Mammary epithelial cell (primary cell): ENCODE measurements at places on chromosomes 3 and 15.

- DNase-seq = no peak
Measured at GRCh38 chr3:121529308-121529707, 16.5 kb downstream of the POLQ start.

DNA sequence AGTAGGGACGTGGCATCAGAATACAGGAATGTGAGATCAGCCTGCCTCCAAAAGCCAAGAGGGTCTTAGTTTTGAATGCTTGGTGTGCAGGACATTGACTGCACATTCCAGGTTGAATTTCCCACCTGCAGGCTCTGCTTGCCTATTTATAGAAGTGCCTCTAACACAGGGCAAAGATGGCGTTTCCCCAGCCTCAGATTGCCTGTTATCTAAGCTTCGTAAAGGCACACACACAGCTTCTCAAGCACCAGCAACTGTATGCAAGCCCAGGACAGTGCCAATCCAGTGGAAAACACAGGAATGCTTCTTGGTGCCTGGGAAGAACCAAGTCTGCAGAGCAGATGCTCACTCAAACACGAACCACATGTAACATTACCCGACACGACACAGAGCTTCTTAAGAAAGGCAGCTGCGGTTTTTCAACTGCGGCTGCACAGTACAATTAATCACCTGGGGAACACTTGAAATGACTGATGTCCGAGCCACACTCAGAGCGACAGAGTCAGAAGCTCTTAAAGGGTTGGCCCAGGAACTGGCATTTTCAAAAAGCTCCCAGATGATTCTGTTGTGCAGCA, 90.0 kb upstream of the ANKRD34C start:
- no peak for DNase-seq

DNA sequence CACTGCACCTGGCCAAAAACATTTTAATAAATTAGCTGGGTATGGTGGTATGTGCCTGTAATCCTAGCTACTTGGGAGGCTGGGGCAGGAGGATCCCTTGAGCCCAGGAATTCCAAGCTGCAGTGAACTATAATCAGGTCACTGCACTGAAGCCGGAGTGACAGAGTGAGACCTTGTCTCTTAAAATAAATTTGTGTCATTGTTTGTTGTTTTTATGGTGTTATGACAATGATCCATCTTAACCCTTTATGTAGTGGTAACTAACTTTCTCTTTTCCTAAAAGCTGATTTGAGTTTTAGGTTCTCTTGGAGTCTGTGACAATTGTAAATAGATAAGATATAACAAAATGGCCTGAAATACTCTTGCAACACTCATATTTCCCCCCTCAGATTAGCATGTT, 20.7 kb downstream of the FLNB start:
- no peak for DNase-seq

- DNase-seq = no peak
Measured at GRCh38 chr3:11727207-11727606, 83.5 kb upstream of the VGLL4 start.

- DNase-seq = no peak
Measured at GRCh38 chr3:64358853-64359252, 133.6 kb upstream of the PRICKLE2 start.

GRCh38 chr3:186516646-186517045, 27.5 kb downstream of the CRYGS start:
- no peak for DNase-seq

GRCh38 chr3:119408243-119408950, 55.0 kb downstream of the TMEM39A start:
- DNase-seq = no peak

GRCh38 chr15:34732430-34732829, 22.4 kb downstream of the GJD2 start:
- DNase-seq = peak; percentile 48

DNA sequence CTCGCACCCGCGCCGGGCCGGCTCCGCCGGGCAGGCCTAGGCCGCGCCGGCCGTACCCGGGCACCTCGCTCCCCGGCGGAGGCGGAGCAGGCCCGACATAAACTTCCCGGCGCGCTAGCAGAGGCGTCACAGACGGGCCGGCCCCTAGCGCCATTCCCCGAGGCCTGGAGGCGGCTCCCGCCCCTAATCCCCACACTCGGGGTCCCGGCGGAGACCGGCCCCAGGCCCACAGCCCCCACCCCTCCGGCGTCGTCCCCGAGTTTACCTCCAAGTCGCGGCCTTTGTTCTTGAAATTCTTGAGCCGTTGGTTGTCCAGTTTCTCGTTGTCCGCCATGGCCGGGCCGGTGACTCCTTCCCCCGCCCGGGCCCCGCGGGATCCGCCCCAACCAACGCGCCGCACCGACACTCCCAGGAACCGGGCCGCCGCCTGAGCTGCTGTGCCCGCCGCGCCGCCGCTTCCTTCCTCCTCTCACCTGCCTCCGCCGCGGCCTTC, 376 bp downstream of the KPNA4 start:
- peak; percentile 66 for DNase-seq

DNA sequence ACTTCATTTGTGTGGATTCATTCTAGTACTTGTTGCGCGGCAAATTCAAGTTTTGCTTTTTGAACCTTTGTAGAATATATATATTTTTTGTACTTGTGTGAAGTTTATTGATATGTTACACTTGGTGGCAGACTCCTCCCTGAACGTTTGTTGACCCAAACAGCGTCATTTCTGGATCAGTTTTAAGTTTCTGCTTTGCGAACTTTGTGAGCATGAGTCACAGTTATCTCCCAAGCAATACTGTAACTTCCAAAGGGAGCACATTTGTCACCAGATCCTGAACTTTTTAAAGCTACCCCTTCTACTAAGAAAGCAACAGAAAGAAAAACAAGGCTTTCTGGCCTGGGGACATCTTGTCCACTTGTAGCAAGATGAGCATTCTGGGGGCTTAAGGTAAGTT, 74.8 kb upstream of the CACNA2D3 start:
- DNase-seq = no peak

- no peak for DNase-seq
Measured at GRCh38 chr15:46682969-46683791, 1034.1 kb upstream of the SEMA6D start.

GRCh38 chr3:123282461-123282860, 80.7 kb downstream of the SEC22A start:
- DNase-seq = no peak

- peak; percentile 12 for DNase-seq
Measured at GRCh38 chr3:25831578-25831977, 41.7 kb downstream of the OXSM start.

DNA sequence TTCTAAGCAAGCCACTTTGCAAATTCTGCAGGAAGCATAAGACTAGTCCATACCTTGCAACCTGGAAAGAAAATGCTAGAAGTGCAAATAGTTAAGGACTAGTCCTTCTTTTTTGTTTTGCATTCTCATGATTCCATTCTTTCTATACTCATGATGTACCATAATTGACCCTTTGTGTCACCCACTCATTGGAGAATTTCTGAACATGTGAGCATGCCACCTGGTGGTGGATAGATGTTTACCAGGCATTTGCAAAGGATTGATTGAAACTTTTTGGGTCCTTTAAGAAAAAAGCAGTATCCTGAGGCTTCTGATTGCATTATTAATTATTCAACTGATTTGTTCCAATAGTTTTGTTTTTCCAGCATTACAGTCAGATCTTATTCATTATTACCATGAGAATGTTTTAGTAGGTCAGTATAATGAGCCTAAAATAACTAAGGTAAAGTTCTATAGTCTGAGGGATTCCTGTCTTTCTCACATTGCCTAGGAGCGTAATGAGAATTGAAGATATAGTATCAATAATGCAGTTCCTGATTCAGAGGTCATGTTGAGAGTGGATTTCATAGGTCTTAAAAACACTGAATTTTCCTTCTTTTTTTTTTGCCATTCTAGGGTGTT, 20.2 kb upstream of the DIPK2A start:
- peak; percentile 28 for DNase-seq

DNA sequence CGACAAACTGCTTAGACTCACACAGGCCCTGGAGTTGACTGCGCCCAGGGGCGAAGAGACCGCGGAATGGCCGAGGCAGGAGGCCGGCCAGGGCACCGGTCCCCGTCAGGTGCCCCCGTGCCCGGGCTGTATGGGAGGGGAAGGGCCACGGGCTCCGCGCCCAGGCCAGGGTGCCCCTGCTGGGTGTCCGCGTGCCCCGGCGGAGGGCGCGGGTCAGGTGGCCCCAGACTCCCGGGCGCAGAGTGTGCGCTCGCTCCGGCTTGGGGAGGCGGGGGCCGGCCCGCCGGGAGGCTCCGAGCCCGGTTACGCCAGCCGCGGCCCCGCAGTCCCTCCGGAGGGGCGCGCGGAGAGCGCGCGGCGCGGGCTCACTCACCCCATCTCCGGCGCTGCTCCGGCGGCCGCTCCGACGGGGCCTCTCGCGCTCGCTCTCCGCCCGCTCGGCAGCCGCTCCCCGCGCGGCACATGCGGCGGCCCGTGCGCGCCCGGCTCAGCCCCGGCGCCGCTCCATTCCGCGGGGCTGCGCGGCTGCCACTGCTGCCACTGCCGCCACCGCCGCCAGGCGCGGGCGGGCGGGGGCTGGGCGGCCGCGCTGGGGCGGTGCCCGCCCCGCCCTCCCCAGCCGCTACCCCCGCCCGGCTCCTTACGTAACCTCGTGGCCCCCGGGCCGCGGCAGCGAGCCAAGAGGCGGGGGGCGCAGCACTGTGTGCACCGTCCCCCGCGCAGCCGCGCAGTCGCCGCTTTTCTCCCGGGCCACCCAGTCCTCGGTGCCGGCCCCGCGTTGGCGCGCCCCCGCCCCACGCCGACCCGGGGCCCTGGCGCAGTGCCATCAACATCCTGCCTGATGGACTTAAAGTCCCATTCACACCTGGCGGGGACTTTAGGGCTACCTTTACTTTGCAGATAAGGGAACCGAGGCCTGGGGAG, at the start of gene HOMER2:
TSS of gene HOMER2 (minus strand) at position 563 of the 924 bp plus-strand sequence. CDS start at position 378, 185 bp downstream.
- DNase-seq = peak; percentile 29

- DNase-seq = peak; percentile 40
Measured at GRCh38 chr3:111691293-111691909, 96.3 kb upstream of the ZBED2 start.

DNA sequence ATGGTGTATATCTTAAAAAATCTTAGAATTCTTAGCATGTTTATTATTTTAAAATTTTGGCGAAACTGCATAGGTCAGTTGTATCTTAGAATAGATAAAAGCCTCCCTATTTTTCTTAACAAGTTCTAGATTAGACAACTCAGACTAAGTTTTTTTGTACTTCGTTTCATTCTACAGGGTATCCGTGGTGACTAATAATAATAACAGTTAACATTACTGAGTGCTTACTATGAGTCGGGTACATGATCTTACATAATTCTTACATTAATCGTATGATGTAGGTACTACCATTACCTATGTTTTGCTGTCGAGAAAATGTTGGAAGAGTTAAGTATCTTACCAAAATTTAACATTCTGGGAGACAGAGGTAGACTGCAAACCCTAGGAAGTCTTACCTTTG, 60.7 kb downstream of the UBE2E2 start:
- peak; percentile 65 for DNase-seq

DNA sequence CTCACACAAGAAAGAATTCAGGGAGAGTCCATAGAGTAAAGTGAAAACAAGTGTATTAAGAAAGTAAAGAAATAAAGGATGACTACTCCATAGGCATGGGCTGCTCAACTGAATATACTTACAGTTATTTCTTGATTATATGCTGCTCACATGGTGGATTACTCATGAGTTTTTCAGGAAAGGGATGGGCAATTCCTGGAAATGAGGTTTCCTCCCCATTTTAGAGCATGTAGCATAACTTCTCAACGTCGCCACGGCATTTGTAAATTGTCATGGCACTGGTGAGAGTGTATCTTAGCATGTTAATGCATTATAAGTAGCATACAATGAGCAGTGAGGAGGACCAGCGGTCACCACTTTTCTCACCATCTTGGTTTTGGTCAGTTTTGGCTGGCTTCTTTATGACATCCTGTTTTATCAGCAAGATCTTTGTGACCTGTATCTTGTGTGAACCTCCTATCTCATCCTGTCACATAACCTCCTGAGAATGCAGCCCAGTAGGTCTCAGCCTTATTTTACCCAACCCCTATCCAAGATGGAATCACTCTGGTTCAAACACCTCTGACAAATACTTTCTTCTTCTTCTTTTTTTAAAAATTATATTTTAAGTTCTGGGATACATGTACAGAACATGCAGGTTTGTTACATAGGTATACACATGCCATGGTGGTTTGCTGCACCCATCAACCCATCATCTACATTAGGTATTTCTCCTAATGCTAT, 849.7 kb downstream of the TBL1XR1 start:
- DNase-seq = no peak

DNA sequence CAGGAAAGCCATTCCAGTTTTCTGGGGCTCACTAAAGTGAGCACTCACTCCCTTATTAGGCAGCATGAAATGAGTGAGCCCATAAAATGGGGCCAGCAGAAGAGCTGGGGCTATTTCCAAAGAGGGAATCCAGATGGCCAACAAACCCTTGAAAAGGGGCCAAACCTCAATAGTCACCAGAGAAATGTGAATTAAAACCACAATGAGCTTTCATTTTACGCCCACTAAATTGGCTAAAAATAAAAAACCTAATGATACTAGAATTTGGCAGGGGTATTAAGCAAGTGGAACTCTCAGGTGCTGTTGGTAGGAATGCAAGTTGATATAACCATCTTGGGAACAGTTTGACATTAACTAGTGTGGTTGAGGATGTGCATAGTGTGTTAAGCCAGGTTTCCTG, 42.1 kb upstream of the RAF1 start:
- no peak for DNase-seq
